RWPE1 (cell line): ENCODE measurements at places on chromosomes 13 and 19.

GRCh38 chr13:98651744-98652143 is 74.8 kb upstream of the STK24 start:
- no peak for DNase-seq

DNA sequence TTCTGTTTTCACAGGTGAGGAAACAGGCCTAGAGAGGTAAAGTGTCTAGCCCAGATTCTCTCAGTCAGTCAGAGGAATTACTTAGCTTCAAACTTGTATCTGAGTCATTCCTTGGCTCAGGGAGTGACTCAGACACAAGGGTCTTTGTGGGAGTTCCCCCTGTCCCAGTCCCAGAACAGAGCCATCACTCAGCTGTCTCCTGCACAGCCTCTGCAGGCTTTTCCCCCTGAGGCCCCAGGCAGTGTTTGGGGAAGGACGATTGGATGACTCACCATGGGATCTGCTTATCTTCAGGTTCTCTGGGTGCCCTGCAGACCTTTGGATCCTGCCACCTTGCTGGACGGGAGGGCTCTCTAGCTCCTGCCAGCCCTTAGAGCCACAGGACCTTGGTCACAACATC is 13.2 kb downstream of the ZNF793 start:
- DNase-seq = peak; percentile 16

DNA sequence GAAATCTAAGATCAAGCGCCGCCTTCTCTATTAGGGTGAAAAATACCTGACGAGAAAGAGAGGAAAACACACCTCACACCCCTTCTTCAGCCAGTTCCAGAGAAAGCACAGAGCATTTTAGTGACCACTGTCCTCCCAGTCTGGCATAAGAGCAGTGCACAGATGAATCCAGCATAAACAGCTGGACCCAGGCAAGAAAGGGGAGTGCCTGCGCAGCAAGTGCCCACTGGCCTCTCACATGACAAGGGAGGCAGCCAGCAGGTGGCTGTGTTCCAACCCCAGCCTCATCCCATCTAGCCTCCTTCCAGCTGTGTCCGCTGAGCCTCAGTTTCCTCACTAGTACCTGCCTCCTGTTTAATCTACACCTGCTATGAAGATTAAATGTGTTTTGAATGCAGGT is 8.0 kb downstream of the MED26 start:
- no peak for DNase-seq

DNA sequence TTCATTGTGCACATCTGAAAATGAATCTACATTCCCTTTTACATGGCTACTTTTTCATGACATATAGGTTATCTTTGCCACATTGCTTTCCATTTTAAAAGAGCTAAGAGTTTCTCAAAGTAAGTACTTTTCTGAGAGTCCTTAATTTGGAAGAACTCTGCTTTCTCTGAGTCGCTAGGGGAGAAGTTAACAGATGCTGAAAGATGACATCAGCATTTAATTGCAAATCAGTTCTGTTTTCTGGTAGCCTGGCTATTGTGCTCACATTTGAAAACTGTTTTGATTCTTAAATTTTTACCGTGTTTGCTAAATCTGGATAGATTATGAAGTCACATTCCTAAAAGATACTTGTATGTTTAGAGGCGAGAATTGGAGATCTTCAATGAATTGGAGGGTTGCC is 107.7 kb upstream of the C1QTNF9B start:
- DNase-seq = no peak

DNA sequence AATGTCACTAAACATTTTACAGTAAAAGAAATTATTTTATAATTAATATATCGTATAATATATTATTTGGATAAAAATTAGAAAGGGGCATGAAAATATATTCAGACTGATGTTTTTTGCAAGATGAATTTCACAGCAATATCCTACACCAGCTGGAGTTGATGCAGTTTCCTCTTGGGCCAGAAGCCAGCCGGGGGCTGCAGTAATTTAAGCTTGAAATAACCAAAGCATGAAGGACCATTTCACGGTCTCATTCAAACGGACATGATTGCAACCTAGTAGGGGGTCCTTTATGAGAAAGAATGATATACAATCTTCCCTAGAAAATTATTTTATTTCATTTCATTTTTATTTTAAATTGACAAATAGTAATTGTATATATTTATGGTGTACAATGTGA is 797.2 kb upstream of the PCDH9 start:
- DNase-seq = no peak

DNA sequence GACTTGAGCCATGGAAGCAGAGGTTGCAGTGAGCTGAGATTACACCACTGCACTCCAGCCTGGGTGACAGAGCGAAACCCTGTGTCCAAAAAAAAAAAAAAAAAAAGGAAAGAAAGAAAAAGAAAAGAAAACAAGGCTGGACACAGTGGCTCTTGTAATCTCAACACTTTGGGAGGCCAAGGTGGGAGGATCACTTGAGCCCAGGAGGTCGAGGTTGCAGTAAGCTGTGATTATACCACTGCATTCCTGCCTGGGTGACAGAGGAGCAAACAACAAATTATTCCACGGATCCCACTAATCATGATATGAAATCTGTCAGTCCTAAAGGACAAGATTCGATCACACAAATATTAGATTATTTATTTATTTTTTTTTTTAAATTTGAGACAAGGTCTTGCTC is 3.1 kb upstream of the MYDGF start:
- no peak for DNase-seq

DNA sequence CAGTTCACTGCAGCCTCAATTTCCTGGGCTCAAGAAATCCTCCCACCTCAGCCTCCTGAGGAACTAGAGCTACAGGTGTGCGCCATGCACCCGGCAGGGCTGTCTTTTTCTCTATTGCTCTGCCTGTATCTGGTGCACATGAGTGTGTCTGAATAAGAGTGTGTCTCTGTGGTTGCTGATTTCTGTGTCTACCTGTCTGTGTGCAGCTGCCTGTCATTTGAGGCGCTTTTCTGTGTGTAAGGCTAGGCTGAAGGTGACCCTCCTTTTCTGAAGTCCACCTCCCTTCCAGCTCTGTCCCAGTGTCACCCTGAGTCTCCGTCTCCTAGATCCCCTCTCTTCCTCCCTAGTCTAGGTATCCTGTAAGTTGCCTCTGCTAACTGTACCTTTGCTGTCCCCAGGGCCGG is 1.5 kb upstream of the PRR12 start:
- no peak for DNase-seq

DNA sequence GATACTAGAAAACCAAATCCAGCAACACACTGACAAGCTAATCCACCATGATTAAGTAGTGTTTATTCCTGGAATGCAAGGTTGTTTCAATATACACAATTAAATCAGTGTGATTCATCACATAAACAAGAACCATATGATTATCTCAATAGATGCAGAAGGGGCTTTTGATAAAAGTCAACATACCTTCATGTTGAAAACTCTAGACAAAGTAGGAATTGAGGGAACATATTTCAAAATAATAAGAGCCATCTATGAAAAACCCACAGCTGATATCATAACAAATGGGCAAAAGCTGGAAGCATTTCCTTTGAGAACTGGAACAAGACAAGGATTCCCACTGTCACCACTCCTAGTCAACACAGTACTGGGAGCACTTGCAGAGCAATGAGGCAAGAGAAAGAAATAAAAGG is 213.6 kb upstream of the CSNK1A1L start:
- DNase-seq = no peak

- no peak for DNase-seq
Measured at GRCh38 chr19:2027361-2027760, 11.8 kb upstream of the BTBD2 start.

GRCh38 chr19:13032837-13033236 is 37.6 kb downstream of the NFIX start:
- DNase-seq = no peak

GRCh38 chr13:40961214-40961613 is 57.9 kb downstream of the ELF1 start:
- no peak for DNase-seq

DNA sequence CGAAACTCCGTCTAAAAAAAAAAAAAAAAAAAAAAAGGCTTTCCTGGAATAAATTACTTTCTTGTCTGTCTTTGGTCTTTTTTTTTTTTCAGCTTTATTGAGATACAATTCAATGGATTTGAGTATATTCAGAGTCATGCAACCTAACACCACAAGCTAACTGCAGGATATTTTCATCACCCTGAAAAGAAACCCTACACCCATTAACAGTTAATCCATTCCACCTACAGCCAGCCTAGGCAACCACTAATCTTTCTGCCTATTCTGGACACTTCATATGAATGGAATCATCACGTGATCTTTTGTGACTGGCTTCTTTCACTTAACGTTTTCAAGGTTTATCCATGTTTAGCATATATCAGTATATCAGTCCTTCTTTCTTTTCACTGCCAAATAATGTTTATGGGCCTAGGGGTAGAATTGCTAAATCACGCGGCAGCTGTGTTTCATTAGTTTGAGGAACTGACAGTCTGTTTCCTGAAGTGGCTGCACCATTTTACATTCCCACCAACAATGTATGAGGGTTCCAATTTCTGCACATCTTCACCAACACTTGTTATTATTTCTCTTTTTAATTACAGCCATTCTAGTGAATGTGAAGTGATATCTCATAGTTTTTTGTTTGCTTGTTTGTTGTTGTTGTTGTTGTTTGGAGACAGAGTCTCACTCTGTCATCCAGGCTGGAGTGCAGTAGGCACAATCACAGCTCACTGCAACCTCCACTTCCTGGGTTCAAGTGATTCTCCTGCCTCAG is 19.9 kb downstream of the LRFN3 start:
- DNase-seq = no peak

- no peak for DNase-seq
Measured at GRCh38 chr13:80962855-80963254, 621.9 kb upstream of the SPRY2 start.

DNA sequence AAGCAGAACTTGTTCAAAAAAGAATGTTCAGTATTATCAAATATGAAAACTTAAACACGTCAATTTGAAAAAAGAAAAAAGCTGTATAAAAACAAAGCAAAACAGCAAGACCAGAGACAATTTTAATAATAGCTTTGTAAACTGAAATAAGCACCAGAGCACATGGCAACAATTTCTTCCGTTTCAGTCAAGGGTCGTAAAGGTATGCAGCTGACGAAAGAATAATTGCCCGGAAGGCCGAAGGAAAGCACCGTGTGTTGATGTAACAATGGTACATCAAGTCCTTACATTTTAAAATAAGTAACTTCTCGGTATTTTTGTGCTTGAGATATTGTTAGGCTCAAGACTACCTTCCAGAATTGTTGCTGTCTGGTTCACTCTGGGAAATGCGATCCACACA is 1.7 kb downstream of the PROSER1 start:
- DNase-seq = no peak

DNA sequence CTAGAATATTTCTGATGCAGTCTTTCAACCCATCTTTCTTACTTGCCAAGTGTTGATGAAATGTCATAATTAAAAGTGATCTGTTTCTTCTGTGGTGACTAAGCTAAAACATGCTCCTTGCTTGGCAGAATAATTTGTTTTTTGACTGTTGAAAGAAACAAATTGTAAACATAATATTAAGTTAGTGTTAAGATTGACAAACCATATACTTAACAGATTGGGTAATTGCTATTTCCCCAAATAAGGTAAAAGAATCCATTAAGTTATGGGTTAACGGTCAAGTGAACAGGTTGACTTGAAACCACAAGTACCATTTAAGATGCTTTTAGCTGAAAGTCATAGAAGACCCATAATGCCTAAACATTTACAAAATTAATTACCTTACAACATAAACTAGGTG is 62.9 kb downstream of the TEX26 start:
- no peak for DNase-seq

- no peak for DNase-seq
Measured at GRCh38 chr19:11247391-11247790, 8.0 kb downstream of the ANGPTL8 start.

GRCh38 chr13:80530191-80530590 is 189.3 kb upstream of the SPRY2 start:
- no peak for DNase-seq

DNA sequence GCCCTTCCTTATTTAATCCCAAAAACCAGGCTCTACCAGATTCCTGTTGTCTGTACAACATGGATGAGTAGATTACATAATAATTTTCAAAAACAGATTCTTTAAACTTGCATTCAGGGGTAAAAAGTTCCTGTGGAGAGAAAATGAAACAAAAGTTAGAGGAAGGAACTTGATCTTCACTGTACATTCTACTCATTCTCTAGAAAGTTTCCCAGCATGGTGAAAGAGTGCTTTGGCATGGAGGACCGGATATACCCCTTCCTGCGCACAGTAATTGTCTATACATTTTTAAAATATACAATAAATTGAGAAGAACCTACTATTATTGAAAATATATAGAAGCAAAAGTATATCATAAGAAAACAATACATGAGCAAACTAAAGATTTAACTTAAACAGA is 274.2 kb downstream of the ITGBL1 start:
- no peak for DNase-seq

DNA sequence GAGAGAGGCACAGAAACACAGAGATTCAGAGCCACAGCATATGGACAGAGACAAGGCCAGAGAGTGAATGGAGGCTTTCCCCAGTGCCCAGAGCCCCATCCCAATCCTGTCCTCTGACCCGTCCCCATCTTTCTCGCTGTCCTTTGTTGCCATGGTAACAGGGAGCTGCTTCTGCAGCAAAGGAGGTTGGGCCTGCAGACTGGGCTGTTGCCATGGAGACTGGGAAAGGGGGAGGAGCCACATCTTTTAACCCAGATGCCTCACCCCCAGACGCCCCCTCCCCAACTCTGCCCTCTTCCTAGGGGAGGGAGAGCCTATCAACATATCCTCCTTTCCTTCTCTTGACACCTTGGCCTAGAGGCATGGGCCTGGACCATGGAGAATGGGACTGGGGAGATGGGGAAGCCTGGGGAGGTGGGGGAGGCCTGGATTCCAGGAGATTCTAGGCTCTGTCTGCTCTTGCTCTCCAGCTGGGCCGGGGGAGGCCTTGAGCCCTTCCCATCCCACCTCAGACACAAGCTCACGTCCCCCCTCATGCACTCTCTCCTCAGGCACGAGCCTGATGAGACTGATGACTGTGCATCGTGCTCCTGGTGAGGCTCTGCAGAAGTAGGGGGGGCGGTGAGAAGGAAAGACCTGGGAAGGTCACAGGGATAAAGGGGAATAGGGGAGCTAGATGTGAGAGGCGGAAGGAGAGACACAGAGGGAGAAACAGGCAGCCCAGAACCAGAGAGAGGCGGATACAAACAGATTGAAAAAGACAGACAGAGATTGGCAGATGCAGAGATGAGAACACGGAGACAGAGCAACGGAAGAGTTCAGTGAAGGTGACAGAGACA is 2.1 kb upstream of the ATP1A3 start:
- no peak for DNase-seq

DNA sequence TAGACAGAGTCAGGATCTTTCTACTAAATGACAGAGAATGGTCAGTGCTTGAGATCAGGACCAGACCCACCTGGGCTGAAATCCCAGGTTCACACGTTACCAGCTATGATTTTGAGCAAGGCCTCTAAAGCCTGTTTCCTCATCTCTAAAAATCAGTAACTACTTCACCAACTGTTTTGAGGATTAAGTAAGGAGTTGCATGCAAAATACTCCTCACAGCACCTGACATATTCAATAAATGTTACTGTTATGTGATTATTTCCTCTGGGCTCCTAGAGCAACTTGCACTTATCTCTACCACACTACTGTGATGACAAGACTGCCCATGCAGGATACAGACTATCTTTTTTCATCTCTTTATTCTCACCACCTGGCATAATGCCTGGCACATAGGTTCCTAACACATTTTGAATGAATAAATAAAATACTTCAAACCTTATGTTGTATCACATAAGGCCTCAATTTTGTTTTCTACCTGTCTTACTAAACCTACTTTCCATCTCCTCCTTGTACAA is 1.8 kb downstream of the KATNAL1 start:
- no peak for DNase-seq

GRCh38 chr13:28574617-28575142 is 79.8 kb upstream of the FLT1 start:
- DNase-seq = peak; percentile 90

GRCh38 chr13:102325321-102325720 is 76.5 kb downstream of the FGF14 start:
- no peak for DNase-seq
